ENCODE measurements at places on chromosomes 4 and X.
A peak's percentile ranks its signal among the peaks of the same experiment; 100 is the strongest.

GRCh38 chr4:106493086-106493485 is 124.5 kb upstream of the GIMD1 start:
- no peak for DNase-seq

GRCh38 chr4:59339631-59340030 is 1860.5 kb upstream of the ADGRL3 start:
- DNase-seq, result no peak

DNA sequence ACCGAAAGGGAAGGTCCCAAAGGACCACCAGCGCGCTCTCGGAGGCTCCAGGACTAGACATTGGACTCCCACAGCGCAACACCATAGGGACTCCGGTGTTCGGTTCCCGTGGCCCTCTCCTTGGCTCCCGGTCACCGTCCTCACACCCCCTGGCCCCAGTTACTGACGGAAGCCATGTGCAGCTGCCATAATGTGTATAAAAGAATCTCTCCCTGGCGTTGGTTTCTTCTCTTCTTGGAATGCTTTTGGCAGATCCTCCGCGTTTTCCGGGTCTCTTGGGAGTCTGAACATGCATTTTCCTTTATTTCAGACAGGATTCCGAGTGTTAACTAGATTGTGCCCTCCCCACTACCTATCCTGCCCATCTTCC is 69.8 kb downstream of the FBXO8 start:
- DNase-seq, result no peak

DNA sequence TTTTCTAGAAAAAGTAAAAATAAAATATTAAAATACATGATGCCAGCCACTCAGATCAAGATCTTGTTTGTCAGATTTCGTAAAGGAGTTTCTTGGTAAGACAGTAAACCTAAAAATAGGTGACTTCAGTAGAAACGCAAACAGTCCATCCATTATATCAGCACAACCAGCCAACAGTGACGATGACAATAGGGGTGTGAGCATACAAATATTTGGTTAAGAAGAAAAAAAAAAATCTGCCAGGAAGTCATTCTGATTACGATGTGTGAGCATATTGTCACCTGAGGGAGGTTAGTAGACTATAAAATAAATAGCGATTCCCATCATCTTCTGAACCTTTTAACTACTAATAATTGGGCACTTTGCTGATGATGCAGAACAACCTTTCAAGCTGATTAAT is 37.6 kb downstream of the SLC7A11 start:
- DNase-seq, result no peak

- DNase-seq, result peak; percentile 80
Observed at GRCh38 chrX:14032406-14032805, 2.7 kb upstream of the GEMIN8 start.

DNA sequence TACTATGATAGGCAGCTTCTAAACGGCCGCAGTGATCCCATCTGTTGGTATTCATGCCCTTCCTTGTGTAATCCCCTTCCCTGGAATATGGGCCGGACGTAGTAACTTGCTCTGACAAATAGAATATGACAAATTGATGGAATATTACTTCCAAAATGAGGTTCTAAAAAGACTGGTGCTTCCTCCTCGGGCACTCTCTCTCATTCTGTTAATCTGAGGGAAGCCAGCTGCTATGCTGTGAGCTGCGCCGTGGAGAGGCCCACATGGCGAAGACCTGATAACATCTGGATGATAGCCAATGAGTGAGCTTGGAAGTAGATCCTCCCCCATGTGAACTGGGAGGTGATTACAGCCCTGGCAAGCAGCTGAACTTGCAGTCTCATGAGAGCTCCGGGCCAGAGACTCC is 27.2 kb upstream of the SLC25A4 start:
- no peak for DNase-seq

DNA sequence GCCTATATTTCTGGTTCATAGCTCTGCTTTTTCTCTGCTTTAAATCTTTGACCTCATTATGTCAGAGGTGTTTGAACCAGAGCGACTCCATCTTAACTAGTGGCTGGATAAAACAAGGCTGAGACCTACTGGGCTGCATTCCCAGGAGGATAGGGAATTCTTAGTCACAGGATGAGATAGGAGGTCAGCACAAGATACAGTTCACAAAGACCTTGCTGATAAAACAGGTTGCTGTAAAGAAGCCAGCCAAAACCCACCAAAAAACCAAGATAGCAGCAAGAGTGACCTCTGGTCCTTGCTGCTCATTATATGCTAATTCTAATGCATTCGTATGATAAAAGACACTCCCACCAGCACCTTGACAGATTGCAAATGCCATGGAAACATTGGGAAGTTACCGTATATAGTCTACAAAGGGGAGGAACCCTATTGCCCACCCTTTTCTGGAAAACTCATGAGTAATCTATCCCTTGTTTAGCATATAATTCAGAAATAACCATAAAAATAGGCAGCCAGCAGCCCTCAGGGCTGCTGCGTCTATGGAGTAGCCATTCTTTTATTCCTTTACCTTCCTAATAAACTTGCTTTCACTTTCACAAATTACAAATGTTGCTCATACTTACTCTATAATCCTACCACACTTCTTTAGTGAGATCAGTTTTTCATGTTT is 193.9 kb downstream of the NAF1 start:
- DNase-seq, result no peak

DNA sequence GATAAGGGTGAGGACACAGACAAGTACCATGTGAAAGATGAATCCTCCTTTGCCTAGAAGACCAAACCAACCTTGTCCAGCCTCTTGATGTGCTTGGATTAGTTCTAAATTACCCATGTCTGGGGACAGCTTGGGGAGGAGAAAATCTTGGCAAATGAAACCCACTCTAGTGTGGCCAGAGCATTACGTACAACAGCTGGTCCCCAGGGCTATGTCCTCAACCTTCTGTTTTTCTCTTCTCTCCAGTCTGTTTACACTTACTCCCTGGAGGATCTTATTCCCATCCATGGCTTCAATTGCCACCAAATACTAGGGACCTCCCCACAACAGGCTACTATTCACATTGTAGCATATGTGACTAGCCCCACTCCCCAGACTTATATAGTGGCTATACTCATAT is 384.5 kb downstream of the OPHN1 start:
- DNase-seq, result no peak

DNA sequence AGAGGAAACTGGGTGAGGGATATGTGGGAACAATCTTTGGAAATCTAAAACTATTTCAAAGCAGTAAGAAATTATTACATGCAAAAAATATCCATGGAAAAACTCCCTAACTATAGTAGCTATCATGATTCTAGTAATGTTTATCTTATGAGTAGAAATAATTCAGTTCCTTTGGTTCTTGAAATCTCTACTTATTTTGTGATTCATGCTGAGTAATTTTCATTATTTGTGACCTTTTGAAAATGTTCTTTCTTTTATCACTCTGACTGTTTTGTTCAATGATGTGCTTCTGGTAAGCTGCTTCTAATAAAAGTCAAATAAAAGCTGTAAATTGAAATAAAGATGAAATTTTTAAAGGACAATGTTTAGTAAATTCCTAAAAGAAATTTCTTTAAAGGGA is 40.4 kb upstream of the MAGEB10 start:
- DNase-seq, result no peak

DNA sequence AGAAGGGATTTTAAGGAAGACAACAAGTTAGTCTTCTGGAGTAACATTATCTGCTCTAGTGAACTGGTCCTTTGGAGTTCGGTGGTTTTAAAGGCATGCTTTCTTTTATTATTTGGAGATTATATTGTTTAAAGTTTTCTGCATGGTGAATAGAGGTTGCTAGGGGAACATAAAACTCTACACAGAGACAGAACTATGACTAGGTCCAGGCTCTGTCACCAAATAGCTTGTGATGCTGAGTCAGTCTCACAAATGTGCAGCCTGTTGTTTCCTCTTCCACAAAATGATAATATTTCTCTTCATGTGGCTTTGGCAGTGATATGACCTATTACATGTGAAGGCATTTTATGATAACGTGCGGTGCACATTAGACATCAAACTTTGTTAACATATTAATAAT is 132.6 kb downstream of the PACRGL start:
- DNase-seq, result no peak

GRCh38 chr4:165433529-165433928 is 54.7 kb downstream of the CPE start:
- no peak for DNase-seq

DNA sequence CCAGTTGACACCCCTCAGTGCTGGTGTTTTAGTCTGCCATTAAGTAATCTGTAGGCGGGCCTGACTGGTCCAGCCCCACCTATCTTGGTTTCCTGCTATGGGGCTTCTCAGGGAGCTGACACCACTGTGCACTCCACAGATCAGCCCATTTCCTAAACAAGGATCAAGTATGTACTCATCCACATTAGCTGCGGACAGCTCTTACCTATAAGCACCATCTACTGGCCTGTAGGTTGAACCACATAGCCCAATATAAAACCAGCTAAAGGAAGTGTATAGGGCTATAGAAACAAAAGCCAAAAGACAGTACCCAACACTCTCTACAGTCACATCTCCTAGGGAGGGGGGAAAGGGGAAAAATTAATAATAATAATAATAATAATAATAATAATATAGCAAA is 353.5 kb upstream of the CXorf51B start:
- no peak for DNase-seq

- no peak for DNase-seq
Observed at GRCh38 chr4:25930731-25931354, 16.8 kb downstream of the SMIM20 start.

GRCh38 chr4:114021451-114021850 is 42.0 kb upstream of the ARSJ start:
- no peak for DNase-seq

DNA sequence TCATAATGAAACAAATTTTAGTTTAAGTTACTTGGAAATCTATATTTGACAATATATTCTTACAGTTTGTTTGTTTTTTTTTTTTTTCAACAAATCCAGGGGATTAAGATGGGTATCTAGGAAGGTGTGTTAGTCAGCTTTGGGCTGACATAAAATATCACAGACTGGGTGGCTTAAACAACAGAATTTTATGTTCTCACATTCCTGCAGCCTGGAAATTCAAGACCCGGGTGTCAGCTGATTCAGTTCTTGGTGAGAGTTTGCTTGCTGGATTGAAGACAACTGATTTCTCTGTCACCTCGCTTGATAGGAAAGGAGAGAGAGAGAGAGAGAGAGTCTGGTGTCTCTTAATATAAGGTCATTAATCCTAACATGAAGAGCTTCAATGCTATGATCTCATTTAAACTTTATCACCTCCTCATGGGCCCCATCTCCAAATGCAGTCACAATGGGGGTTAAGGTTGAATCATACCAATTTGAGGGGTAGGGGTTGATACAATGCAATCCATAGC is 465.2 kb downstream of the CENPC start:
- DNase-seq, result no peak

GRCh38 chr4:8188085-8188484 is 11.0 kb upstream of the SH3TC1 start:
- DNase-seq, result no peak

- no peak for DNase-seq
Observed at GRCh38 chrX:57643698-57644097, 36.4 kb downstream of the NLRP2B start.

GRCh38 chrX:44303119-44303518 is 40.4 kb downstream of the EFHC2 start:
- no peak for DNase-seq

DNA sequence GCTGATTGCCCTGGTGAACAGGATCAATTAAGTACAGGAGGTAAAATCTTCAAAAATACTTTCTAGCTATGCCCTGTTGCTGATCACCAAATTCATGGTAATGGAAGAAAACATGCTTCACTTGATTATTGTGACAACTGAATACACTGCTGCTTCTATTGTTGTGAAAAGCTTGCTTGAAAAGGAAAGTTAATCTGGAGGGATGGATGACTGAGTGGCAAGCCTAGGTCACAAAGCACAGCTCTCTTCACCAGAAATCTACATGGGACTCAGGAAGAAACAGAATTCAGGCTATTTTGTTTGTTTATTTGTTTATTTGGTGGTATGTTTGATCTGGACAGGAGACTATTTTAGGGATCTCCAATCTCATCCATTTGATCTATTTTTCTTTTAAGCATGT is 182.0 kb downstream of the MGST2 start:
- DNase-seq, result no peak

GRCh38 chr4:80093563-80093962 is 20.5 kb upstream of the ANTXR2 start:
- no peak for DNase-seq

- no peak for DNase-seq
Observed at GRCh38 chr4:183589461-183590099, 69.4 kb downstream of the RWDD4 start.

- DNase-seq, result no peak
Observed at GRCh38 chrX:20567108-20567507, 300.4 kb upstream of the RPS6KA3 start.

DNA sequence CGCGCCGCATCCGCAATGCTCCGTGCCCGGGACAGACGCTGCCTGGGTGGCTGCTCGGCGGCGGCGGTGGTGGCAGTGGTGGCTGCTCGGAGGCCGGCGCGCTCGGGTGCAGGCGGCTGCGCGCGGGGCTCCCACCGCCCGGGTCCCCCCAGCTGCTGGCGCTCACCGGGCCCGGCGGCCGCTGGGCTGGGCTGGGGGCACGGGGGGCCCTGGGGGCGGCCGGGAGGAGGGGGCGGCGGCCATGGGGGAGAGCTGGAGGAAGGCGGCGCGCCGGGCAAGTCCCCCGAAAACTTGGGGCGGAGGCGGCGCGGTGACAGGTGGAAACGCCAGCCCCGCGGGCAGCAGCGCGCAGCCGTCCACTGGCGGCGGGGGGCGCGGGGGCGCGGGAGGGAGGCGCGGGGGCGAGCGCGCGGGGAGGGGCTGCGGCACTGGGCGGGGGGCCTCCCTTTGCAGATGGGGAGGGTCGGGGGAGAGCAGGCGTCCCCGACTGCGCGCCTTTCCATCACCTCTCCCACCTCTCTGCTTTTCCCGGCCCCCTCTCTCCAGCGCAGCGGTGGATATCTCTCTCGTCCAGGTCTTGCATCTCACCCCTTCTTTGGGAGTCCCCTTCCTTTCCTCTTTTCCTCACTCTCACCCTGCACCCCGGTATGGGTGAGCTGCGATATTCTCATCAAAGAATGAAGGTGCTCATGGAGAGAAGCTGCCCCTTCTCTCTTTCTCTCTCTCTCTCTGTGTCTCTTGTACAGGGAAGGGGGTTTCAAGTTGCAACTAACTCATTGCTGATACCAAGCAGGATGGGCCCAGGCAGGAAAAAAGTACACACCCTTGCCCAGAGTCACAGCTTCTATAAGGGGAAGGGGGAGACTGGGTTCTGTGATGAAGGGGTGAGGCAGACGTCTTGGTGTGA is 83.7 kb upstream of the DHRSX start:
- DNase-seq, result no peak

DNA sequence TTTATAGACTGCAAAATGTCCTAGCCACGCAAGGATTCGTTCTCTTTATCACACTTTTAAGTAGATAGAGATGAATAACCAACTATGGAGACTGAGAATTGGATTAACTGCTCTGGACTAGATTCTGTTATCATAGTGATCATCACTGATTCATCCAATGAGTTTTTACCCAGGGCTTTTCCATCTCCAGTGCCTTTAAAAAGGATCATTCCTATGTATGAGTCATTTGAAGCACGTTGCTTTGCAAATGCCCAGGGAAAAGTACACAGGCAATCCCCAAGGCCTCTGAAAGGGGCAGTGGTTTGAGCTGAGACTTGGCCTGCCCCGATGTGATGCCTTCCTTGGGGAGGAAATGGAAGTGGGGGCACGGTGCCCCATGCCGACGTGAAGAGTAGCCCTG is 122.7 kb upstream of the PSAPL1 start:
- no peak for DNase-seq

All from CD4-positive, alpha-beta T cell treated with Interleukin-17A for 4 hours (primary cell).